ENCODE measurements at places on chromosomes 12 and 14.

DNA sequence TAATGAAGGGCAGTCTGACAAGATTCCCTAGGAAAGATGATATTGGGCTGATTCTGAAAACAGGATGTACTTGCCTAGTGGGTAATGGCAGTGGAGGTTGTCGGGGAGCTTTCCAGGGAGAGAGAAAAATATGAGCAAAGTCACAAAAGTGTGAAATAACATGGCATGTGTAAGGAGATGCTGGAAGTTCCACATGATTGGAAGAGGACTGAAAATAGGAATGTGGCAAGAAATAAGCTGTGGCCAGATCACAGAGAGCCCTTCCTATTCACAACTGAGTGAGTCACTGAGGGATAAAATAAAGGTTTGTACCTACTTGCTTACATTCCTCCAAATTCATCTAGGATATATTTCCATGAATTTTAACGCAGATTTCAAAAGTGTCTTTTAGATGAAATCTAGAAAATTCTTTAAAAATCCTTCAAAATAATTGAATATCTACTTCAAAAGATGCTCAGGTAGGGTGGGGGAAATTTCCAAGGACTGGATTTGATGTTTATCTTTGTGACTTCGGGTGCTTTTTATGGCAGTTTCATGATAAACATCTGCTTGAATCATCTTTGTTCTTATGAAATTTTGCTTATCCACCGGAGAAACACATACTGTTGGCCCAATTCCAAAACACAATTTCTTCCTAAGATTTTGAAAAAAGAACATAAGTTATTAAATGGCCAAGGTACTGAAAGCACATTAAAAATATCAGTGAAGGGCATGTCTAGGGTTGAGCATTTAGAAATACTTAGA lies 36.3 kb upstream of the SLC2A13 start:
- no peak for DNase-seq

DNA sequence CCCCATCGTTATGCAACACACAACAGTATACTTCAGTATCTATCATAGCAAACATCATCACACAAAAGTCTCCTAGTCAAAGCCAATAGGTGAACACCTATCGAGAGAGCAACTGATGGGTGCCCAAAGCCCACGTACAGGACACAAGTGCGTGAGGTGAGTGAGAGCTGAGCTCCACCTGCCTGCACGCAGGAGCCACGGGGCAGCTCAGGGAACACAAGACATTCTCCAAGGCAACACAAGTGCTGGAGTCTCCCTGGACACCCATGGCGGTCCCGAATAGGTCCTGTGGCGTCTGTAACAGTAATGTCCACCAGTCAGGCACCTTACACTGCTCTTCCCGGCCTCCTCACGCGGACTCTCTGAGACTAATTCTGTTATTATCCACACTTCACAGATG lies 44.3 kb downstream of the CDC42BPB start:
- no peak for DNase-seq

DNA sequence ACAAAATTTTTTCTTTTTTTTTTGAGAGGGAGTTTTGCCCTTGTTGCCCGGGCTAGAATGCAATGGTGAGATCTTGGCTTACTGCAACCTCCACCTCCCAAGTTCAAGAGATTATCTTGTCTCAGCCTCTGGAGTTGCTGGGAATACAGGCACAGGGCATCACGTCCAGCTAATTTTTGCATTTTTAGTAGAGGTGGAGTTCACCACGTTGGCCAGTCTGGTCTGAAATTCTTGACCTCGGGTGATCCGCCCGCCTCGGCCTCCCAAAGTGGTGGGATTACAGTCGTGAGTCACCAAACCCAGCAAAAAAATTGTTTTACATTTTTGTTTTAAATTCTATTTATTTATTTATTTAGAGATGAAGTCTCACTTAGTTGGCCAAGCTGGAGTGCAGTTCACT lies 4.7 kb upstream of the SLC2A14 start:
- DNase-seq: no peak

GRCh38 chr12:100942984-100943749 lies 148.6 kb downstream of the ANO4 start:
- DNase-seq: no peak

GRCh38 chr14:75168586-75169335 lies 7.7 kb downstream of the TMED10 start:
- DNase-seq: no peak

- DNase-seq: no peak
These were observed 30.3 kb downstream of the PDE3A start for GRCh38 chr12:20398686-20399085.

GRCh38 chr12:92193846-92194245 lies 48.2 kb upstream of the BTG1 start:
- DNase-seq: no peak

DNA sequence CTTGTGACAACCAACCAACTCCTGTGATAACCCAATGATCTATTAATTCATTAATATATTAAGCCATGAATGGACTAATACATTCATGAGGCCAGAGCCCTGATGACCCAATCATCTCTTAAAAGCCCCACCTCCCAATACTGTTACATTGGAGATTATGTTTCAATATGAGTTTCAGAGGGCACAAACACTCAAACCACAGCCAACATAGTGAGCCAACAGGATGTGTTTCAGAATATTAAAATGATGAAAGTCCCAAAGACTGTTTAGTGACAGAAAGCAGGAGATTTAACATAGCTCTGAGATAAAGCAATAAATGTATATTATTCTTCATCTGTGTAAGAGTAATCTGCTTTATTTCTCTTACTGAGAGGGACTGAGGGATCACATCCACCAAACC lies 71.7 kb downstream of the PTPRO start:
- no peak for DNase-seq

DNA sequence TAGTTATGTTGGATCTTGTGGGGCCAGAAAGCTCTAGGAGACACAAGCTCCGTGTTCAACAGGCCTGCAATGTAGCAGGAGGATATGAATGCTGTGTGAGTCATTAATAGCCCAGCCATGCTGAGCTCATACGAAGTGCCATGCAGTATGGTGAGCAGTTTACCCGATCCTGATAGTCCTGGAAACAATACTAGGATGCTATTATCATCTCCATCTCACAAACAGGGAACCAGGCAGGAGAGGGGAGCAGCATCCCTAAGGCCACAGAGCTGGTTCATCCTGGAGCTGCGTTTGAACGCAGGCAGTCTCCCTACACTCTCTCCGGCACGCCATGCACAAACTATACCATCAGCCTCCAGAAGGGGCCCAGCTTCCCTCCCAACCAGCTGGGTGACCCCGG lies 20.5 kb downstream of the TTC7B start:
- no peak for DNase-seq

- DNase-seq: no peak
These were observed 46.6 kb downstream of the PDZRN4 start for GRCh38 chr12:41234692-41235091.
